Vagina (tissue), 2 donors: ENCODE measurements at places on chromosomes 11 and 22.
A peak's percentile ranks its signal among the peaks of the same experiment; 100 is the strongest.

- no peak for DNase-seq
- H3K4me3 ChIP-seq: no peak overlapping the region
- no peak overlapping the region for H3K27ac ChIP-seq
- H3K36me3 ChIP-seq: no peaks in the 10 kb centered on the region
- H3K27me3 ChIP-seq: no peaks in the 10 kb centered on the region
Measured at GRCh38 chr11:20821046-20821445, 151.7 kb downstream of the NELL1 start.

GRCh38 chr11:17649261-17649660 lies 70.1 kb upstream of the MYOD1 start:
- no peak overlapping the region for H3K27ac ChIP-seq
- no peak overlapping the region for H3K4me3 ChIP-seq
- no peak for DNase-seq
- no peaks in the 10 kb centered on the region for H3K27me3 ChIP-seq
- H3K36me3 ChIP-seq: no peaks in the 10 kb centered on the region

DNA sequence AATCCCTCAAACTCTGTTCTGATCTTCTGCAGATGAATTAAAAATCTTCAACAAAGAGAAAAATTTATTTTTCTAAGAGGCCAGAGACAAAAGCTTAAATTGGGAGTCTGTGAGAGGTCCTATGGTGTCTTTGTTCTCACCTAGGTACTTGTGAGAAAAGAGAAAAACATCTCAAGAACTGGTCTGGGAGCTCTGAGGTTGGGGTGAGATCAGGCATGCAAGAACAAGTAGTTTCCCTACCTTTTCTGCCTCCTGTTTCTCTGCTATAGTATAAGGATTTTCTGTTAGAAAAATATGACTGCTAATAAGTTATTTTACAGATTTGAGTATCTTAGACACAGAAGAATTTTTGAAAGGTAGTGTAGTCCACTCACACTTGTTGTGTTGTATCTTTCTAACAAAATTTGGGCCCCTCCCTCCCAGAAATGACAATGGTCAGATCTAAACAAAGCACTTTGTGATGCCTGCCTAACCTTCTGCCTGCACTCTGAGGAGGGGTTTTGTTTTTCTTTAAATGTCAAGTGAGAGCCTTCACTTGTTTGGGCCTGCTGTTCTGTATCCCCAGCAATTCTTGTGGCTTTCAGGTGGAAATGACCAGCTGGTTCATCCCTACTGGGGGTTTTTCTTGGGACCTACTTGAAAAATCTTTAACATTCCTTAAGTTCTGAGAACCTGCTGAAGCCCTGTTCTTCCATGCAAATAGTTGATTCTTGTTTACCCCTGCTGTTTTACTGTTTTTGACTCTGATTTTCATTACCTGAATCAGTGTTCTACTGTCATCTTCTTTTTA lies 13.6 kb upstream of the OR51S1 start:
- DNase-seq: no peak
- H3K36me3 ChIP-seq: no peaks in the 10 kb centered on the region
- no peaks in the 10 kb centered on the region for H3K4me1 ChIP-seq
- H3K27ac ChIP-seq: no peak overlapping the region

GRCh38 chr22:39898997-39899396 lies 1.9 kb upstream of the GRAP2 start:
- H3K27me3 ChIP-seq: no peaks in the 10 kb centered on the region
- H3K36me3 ChIP-seq: no peaks in the 10 kb centered on the region
- H3K4me3 ChIP-seq: no peak overlapping the region
- H3K4me1 ChIP-seq: no peaks in the 10 kb centered on the region

DNA sequence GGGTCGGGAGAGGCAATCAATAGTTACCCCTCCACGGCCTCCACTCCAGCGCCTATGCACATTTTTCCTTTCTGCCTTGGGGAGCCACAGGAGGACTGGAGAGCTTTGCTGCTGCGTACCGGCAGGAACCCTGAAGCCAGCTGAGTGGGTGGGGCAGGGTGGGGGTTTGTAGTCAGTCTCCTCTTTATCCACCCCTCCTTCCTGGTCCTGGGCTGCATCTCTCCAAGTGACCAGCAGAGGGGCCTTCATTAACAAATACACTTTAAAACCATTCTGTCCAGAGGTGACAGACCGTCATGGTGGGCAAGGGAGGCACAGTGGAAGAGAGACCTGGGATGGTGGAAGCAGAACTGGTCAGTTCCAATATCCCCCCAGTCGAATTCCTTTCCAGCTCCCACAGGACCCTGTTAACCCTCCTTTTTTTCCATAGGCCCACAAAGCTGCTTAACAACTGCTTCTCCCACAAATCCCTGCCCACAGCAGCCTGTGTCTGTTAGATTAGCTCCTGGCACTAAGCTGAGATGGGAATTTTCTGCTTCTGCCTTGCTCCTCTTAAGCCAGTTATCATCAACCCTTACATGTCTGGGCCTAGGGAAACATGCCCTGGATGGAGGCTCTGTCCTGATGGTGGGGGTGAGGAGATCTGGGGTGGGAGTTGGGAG lies 3.9 kb upstream of the ABCG4 start:
- DNase-seq: no peak
- H3K4me1 ChIP-seq: peaks cover 18% of the 10 kb centered on the region
- H3K27me3 ChIP-seq: no peaks in the 10 kb centered on the region
- no peak overlapping the region for H3K27ac ChIP-seq
- H3K4me3 ChIP-seq: no peak overlapping the region

DNA sequence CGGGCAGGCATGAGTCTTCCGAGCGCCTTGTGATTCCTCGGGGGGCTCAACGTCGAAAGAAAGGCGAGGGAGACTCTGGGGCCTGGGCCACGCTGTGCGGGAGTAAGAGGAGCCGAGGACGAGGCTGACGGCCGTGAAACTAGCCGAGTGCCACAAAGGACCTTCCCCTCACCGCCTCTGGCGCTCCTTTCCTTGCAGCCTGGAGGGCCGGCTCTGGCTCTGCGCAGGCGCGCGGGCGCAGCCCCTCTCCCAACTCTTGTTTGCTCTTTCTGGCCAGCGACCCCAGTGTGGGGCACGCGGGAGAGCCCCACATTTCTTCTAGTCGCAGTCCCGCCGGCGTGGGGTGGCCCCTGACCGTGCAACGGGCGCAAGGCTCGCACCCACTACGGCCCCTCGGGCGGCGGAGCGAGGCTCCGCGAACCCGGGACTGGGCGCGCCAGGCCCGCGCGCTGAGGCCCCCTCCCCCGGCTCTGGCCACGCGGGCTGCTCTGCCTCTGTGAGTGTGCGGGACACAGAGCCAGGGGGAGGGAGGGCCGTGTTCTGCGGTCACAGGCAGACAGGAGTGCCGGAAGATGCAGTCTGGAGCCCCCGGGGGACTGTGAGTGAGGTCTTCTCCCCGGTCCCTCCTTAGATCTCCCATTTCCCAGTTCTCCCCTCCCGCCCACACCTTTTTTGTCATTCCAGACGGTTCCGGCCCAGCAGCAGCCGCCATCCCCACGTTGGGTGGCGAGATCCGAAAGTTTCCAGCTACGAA lies 1.0 kb upstream of the TOB2 start:
- no peak for DNase-seq
- H3K4me3 ChIP-seq: peak overlapping the region; percentile 91
- no peaks in the 10 kb centered on the region for H3K27me3 ChIP-seq
- peak overlapping the region; percentile 99 for H3K27ac ChIP-seq

- no peaks in the 10 kb centered on the region for H3K36me3 ChIP-seq
- peak overlapping the region; percentile 55 for H3K4me3 ChIP-seq
- DNase-seq: no peak
- H3K4me1 ChIP-seq: no peaks in the 10 kb centered on the region
Measured at GRCh38 chr11:90135016-90135415, 553 bp downstream of the NAALAD2 start.

GRCh38 chr22:36977401-36977861 lies 41.8 kb downstream of the TST start:
- H3K4me3 ChIP-seq: peak overlapping the region; percentile 34
- no peak for DNase-seq
- peaks cover 11% of the 10 kb centered on the region for H3K4me1 ChIP-seq
- H3K27me3 ChIP-seq: no peaks in the 10 kb centered on the region
- peak overlapping the region; percentile 10 for H3K27ac ChIP-seq
- H3K36me3 ChIP-seq: no peaks in the 10 kb centered on the region
